ENCODE measurements at places on chromosomes 7 and 10.

DNA sequence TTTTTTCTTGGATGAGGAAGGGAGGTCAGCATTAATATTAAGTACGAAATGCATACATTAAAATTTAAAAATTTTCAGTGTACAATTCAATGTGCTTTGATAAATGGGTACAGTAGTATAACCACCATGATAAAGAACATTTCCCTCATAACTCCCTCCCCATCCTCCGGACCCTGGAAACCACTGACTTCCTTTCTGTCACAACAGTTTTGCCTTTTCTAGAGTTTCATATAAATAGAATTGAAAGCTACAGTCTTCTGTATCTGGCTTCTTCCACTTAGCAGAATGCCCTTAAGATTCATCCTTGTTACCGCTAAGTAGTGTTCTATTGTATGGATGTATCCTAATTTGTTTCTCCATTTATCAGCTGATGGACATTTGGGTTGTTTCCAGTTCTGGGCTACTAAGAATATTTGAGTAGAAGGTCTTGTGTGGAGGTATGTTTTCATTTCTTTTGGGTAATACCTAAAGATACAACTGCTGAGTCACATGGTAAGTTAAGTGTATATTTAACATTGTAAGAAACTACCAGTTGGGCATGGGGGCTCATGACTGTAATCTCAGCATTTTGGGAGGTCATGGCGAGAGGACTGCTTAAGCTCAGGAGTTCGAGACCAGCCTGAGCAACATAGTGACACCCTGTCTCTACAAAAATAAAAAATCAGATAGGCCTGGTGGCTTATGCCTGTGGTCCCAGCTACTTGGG lies 30.8 kb downstream of the ABI1 start:
- DNase-seq = no peak

GRCh38 chr10:29611781-29612381 lies 22.9 kb downstream of the SVIL start:
- DNase-seq = no peak

GRCh38 chr7:158414486-158414961 lies 173.1 kb downstream of the PTPRN2 start:
- DNase-seq = peak; percentile 52

GRCh38 chr10:88515235-88515634 lies 67.9 kb downstream of the RNLS start:
- no peak for DNase-seq

GRCh38 chr7:7702826-7703225 lies 15.6 kb downstream of the RPA3 start:
- no peak for DNase-seq

GRCh38 chr7:15368653-15369052 lies 193.2 kb downstream of the AGMO start:
- no peak for DNase-seq

- DNase-seq = no peak
These were observed 62.5 kb downstream of the INSYN2A start for GRCh38 chr10:127133672-127134500.

- DNase-seq = no peak
These were observed 5.8 kb upstream of the KCNH2 start for GRCh38 chr7:150983893-150984368.

DNA sequence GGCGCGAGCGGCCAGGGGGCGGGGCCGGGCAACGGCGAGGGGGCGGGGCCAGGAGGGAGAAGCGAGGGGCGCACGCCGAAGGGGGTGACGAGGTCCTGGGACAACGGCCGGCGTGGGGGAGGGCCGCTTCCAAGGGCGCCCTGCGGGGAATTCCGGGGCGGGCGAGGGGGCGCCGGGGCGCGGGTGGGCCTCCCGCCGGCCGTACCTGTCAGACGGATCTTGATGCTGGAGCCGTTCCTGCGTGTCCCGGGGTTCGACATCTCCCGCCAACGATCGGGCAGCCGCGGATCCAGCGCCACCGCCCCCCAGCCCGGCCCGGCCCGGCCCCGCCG lies 421 bp downstream of the SMURF1 start:
- no peak for DNase-seq

- DNase-seq = no peak
These were observed 138.2 kb downstream of the PLCE1 start for GRCh38 chr10:94131885-94132284.

DNA sequence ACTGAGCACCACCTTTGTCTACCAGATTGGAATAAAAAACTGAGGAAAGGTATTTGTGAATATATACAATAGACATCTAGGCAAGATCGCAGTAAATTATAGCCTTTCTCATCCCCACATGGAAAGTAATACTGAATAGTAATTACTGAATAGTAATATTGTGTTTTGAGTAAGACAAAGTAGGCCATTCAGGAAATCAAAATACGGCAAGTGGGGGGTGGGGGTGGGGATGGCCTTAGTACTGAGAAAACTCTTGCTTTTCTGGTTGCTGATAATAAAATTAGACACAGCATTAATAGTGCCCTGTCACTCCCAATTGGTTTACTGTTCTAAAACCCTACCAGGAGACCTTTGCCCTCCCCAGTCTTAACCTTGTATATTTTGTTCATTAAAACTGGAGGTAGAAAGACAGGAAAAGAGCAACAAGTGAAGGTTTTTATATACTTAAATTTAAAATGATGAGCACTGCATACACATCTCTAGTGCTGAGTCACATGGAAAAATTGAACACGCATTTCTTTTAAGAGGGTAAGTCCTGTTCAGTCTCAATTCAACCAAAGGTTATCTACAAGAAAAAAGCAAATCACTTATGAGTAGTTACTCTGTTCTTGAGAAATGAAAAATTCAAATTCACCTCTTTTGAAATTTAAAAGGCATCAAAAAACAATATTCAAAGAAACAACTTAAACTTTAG lies 65.6 kb downstream of the IGF2BP3 start:
- DNase-seq = no peak

DNA sequence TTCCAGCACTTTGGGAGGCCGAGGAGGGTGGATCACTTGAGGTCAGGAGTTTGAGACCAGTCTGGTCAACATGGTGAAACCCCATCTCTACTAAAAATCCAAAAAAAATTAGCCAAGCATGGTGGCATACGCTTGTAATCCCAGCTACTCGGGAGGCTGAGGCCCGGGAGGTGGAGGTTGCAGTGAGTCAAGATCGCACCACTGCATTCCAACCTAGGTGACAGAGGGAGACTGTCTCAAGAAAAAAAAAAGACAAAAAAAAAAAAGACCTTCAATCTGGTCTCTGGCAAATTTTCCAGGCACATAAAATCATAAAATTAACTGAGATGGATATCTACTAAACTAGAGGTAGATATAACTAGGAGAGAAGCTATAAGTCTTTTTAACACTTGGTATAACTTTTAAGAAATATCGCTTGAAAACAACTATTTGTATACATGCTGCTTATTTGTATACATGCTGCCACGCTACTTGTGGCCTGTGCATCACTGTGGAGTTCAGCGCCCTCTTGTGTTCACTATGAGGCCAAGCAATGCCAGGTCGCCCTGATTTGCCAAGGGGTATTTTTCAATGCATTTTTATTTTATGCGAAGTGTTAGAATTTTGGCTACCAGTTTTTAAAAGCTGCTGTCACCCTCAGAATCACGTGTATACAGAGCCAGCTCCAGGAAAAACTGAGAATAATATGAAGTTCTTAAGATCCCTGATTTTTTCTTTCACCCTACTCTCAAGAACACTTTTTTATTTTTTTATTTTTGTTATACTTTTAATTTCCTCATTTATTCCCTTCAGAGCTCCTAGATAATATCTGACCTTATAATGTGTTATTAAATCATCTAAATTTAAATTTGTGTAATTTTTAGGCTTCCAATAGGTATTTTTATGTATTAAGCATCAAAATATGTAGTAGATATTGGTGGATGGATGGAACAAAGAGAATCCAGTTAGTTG lies 26.7 kb downstream of the CYCS start:
- peak; percentile 42 for DNase-seq

- no peak for DNase-seq
These were observed 24.3 kb upstream of the VAX1 start for GRCh38 chr10:117162093-117163060.

DNA sequence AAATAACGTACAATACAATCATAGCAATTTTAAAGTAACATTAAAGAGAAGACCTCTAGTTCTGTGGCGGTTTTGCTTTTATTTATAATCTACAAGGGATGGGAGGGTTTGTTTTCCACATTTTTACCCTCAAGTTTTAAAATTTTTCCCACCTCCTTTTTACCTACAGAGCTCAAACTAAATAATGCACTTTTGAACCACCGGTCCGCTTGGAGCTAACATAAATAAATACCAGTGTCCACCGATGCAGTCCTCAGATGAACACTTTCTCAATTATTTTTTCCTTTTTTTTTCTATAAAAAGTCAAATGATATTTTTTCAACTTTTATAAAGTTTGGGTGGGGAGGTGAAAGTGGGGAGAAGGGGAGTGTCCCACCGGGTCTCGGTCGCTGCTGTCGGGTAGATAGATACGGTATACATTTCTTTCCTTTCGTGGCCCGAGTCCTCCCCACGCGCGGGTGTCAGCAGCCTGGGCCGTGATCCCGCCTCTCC lies 3.3 kb downstream of the ZNF503 start:
- DNase-seq = no peak

DNA sequence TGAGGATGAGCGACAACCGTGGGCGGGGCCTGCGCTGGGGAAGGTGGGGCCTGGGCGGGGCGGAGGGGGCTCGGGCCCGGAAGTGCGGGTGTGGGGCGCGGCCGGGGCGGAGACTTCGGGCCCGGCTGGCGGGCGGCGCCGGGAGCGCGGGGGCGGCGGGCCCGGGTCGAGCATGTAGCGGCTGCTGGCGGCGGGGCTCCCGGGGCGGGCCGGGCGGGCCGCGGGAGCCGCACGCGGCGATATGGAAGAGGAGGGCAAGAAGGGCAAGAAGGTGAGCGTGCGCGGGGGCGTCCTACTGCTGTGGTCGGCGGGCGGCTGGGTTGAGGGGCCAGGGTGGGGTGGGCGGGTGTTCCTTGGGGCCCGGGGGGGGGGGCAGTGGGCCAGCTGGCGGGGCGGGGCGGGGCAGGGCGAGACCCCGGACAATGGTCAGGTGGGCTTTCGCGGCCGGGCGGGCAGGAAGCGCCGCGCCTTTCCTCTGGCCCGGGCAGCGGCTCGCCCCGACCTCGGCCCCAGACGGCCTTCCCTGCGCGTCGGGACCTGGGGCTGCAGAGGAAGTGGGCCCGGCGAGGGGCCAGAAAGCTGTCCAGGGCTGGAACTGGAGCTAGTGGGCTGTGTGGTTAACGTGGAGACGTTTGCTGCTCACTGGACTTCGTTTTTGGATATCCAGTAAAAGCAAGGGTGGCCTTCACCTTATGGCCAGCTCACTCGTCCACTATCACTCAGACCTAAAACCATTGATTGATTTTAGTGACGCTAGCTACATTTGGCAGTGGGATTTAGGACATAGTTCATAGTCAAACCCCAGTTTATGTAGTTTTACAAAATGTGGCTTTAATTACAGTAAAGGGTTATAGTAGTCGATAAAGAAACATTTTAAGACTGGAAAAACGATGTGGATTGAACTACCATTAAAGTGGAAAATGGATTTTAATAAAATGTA lies at the start of gene CCM2:
Gene CCM2, plus strand, starts transcription at position 109 of the 940 bp plus-strand sequence. Its CDS starts 133 bp downstream, at position 242.
- DNase-seq = peak; percentile 78

- DNase-seq = peak; percentile 56
These were observed 115.5 kb upstream of the GNAI1 start for GRCh38 chr7:80018941-80019808.

DNA sequence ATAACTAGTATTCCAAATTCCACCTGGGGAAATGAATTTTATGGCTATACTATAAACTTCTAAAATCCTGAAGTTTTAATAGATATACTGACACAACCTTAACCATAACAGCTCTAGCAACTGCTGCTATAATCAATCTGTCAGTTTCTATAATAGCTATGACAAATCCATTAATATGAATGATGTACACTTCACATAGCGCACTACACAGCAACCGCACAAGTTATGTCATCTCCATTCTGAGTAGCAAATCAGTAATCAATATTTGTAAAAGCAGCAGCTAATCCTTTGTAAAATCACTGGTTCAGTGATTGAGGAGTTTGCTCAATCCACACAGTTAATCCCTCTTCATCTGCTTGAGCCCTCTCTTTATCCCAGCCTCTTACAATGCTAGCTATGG lies 105.3 kb downstream of the SKAP2 start:
- DNase-seq = no peak

DNA sequence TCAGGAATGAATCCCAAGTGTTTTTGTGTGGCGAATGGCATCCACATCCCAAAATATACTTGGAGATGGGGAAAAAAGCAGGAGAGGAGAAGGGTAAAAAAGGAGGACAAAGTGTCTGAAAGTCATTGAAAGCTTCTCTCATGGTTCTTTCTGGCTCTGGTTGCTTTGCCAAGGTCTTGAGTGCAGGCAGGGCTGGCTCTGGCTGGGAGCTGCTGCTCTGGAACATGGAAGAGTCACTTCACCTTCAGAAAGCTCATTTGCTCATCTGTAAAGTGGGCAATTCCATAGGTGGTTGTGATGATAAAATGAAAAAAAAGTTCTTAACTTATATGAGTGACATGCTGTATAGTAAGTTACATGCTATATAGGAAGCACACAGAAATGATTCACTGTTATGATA lies 2.9 kb upstream of the PRSS2 start:
- DNase-seq = no peak

DNA sequence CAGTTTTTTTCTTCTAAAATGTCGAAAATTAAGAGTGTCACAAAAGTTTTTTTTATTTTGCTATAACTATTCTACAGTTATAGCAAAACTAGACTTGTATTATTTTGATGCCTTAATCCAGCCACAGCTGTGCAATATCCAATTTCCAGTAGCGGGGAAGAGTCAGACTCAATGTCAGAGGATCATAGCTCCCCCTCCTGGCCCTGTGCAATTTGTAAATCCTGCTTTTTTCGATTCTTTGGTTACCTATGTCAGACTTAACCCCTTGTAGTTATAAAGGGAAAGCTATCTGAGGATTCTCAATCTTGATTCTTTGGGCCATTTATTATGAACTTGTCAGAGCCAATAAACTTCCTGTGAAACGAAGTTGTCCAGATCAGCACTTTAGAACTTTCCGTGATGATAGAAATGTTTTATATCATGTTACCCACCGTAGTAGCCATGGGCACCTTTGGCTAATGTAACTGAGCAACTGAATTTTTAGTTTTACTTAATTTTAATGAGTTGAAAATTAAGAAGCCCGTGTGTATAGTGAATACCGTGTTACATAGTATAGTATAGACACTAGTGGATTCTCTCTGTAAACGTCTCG lies 87.7 kb upstream of the PRKCQ start:
- DNase-seq = peak; percentile 68

GRCh38 chr7:81690251-81690650 lies 79.6 kb downstream of the HGF start:
- DNase-seq = no peak

- DNase-seq = no peak
These were observed 66.7 kb downstream of the PFKFB3 start for GRCh38 chr10:6269432-6269831.

- DNase-seq = no peak
These were observed 68.4 kb downstream of the PARP12 start for GRCh38 chr7:139994356-139994755.

DNA sequence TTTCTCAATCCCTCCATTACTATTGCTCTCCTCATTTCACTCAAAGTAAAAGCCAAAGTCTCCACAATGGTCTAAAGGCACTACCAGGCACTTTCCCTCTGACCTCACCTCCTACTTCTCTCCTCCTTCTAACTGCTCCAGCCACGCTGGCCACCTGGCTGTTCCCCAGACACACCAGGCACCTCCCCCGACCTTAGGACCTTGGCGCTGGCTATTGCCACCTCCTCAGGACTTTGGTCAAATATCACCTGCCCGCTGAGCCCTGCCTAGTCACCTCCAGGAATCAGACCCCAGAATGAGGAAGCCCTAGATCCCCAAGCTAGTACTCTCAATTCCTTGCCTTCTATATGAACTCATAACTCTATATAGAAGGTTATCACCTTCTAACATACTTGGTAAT lies 66.2 kb upstream of the STEAP1B start:
- DNase-seq = no peak

GRCh38 chr10:131574707-131575430 lies 263.3 kb upstream of the TCERG1L start:
- DNase-seq = no peak
